ENCODE measurements at places on chromosomes 5 and 9.

- no peak for DNase-seq
These were observed 64.3 kb upstream of the SLC25A51 start for GRCh38 chr9:37968228-37968701.

GRCh38 chr5:129807162-129807814 is 59.4 kb downstream of the MINAR2 start:
- no peak for DNase-seq

DNA sequence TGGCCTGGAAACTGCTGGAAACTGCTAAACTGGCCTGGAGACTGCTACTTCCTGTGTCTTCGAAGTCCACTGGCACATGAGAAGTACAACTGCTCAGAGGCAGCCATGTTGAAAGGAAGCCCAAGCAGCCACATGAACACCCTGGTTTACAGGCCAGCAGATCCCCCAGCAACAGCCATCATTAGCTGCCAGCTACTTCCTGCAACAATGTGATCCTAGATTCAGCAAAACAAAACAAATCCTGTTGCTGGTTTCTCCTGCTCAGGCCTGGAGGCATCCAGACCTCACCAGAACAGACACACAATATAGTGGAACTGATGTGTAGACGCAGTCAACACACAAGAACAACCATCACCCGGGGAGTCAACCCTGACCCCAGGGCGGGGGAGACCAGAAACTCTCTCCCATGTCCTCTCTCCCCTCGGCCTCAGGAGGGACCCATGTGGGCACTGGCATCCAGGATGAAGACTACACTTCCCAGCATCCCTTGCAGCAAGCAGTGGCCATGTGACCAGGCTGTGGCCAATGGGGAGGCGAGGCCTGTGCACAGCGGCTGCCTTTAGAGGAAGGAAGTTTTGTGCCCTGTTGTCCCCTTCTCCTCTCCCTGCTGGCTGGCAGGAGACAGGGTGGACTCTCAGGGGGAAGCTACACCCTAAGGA is 9.2 kb upstream of the LCN15 start:
- no peak for DNase-seq

- DNase-seq: no peak
These were observed 27.1 kb downstream of the LCP2 start for GRCh38 chr5:170270293-170271069.

DNA sequence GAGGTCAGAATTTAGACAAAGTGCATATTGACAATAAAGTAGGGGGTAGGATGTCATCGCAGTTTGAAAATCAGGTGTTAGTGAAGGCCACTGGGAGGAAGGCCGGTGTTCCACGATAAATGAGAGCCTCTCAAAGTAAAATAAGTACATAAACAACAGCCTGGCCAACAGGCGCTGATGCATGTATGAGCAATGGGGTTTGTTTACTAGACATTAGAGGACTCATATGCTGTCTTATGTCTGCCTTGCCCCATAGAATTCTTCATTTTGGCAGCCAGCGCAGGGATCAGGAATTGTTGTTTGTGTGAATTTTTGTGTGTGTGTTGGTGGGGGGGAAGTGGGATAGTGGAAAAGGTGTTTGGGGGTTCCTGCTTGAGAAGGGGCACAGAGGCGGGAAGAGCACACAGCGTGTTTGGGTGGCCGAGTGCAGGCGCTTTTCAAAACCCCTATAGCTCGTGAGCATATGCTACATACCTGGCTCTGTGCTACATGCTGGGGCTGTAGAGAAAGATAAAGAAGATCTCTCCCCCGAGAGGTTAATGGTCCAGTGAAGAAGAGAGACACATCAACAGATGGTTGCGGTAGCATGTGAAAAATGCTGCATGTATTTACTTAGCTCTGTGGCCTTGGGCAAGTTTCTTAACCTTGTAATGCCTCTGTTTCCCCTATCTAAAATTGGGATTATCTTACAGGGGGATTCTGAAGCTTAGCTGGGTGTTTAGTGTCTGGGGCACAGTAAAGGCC is 11.5 kb downstream of the SNX30 start:
- DNase-seq: no peak

DNA sequence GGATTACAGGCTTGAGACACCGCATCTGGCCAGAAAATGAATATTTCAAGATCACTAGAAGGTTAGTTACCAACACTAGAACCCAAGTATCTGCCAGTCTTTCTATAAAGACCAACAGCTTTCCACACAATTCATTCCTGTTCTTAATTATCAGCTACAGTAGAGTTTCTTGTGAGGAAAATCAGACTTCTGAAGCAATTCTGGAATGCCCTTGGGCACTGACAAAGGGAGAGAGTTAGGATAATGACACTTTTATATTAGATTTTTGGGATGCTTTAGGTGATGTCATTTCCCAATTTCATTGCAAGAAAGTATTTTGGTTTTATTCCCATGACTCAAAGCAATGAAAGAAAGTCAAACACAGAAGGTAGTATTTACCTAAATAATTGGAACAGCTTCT is 497.0 kb upstream of the TUSC1 start:
- DNase-seq: no peak
